Head of caudate nucleus (tissue), 42 donors: ENCODE measurements at places on chromosomes 6 and 20.

DNA sequence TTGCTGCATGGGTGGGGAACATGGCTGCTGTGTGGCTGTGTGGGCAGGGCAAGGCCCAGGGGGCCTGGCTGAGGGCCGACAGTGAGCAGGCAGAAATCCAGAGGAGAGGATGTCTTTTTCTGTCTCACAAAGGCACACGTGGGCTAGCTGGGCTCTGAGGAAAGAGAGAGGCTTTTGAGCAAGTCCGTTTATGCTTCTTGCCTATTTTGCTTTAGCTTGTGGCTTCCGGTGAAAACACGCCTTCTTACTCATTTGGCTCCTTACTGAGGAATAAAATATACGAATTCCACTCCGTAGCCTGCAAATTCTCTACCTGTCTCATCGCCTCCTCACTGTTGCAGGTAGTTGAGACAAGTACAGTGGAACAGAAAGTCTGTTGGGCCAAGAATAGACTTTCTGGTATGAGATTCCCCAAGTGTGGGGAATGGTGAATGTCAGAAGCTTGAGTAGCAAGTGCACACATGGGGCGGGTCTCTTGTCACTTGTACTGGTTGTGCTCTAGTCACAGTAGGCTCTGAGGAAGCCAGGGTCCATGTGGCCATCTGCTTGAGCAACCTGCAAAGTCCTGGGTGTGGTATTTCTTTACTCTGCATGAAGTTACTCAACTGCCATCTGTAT is 28.4 kb downstream of the WRNIP1 start:
- no peak for DNase-seq

DNA sequence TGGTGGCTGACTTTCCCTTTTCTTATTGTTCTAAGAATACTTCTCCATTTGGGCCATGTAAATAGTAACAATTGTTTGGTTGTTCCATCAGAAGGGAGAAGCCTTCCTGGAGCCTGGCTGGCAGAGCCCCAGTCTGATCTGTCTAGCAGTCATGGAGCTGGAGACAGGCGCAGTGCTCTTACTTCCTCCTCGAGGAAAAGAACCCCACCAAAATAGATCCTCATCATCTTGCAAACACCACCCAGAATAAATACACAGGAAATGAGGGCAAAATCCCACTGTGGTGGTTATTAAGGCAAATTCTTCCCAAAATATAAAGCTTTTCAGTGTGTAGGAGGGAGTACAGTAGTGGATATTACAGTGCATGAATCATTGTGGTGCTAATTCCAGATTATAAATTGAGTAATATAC is 195.1 kb upstream of the SGK1 start:
- peak; percentile 59 for DNase-seq

DNA sequence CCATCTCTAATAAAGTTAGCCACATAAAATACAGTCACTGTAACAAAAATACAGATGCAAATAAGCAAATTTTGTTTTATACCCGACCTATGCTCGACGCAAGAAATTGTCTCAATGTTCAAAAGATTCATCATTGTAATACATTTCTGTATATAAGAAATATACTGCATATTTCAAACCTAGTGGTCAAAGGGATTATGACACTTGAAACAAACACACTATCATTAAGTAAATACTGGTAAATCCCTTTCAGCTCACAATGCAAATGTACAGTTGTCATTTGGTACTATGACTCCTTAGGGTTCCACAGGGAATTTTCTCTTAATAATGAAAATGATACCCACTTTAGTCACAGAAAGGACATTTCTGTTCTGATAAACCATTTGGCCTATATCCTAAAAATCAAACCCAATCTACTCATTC is 2.2 kb downstream of the HIVEP2 start:
- DNase-seq = no peak

DNA sequence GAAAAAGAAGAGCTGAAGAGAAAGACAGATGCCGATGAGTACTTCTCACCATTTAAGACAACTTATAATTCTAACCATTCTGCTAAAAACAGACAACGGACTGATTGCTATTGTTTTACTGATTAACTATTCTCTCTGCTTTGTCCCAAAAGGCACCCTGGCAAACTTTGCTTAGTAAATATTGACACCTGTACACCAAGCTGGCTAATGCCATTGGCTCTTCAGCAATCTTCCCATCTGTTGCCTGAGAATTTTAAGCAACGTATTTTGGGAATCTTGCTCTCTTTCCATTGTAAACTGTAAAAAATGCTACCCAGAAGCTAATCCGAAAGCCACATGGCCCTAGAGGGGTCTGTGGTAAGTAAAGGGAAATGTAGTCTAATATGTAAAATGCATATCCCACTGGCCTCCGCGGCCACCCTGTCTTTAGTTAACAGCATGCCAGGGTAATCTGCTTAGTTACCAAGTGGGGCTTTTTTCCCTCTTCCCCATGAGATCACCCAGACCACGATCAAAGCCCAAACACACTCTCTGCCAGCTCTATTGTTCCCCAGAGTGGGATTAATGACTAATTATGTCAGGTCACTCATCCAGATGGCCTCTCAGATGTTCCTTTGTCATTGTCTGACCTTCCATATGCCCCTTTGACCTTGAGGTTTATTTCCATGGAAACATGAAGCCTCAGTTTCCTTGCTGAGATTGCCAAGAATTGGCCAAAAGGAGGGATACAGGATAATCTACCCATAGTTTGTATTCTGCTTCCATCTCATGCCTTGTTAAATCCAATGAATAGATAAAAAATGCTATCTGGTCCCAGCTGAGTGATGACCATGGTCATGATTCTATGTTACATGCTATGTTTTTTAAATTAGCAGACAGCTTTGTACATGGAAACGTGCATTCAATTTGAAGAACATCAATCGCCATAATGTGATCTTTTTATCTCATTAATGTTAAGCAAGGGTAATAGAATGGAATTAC is 216.4 kb upstream of the MCHR2 start:
- no peak for DNase-seq

- no peak for DNase-seq
Observed at GRCh38 chr20:3894796-3895195, 5.6 kb downstream of the PANK2 start.

DNA sequence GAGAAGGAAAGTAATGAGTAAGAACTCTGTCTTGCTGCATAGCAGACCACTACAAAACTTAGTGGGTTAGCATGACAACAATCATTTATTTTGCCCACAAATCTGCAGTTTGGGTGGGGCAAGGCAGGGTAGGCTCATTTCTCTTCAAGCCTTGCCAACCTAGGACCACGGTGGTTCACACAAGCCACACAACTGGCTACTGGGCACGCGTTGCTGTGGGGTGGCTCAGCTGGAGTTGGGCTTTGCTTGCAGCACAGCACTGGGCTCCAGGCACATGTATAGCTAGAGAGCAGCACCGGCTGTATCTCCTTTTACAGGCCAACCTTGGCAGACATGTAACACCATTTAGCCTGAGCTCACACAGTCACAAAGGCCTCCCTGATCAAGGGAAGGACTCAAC is 4.6 kb upstream of the NXT1 start:
- DNase-seq = no peak

- DNase-seq = no peak
Observed at GRCh38 chr20:47964149-47964548, 178.9 kb upstream of the SULF2 start.

- peak; percentile 46 for DNase-seq
Observed at GRCh38 chr6:117933471-117933870, 26.4 kb downstream of the SLC35F1 start.

GRCh38 chr6:7249946-7250643 is 62.9 kb downstream of the SSR1 start:
- no peak for DNase-seq

- no peak for DNase-seq
Observed at GRCh38 chr20:58985656-58986055, 4.6 kb downstream of the NELFCD start.

GRCh38 chr20:19528286-19529030 is 229.6 kb upstream of the RIN2 start:
- DNase-seq = no peak

- peak; percentile 56 for DNase-seq
Observed at GRCh38 chr6:153947808-153948447, 91.1 kb upstream of the OPRM1 start.

- no peak for DNase-seq
Observed at GRCh38 chr20:58614366-58614765, 36.7 kb upstream of the STX16 start.

GRCh38 chr6:34589140-34589539 is 33.0 kb upstream of the SPDEF start:
- no peak for DNase-seq

DNA sequence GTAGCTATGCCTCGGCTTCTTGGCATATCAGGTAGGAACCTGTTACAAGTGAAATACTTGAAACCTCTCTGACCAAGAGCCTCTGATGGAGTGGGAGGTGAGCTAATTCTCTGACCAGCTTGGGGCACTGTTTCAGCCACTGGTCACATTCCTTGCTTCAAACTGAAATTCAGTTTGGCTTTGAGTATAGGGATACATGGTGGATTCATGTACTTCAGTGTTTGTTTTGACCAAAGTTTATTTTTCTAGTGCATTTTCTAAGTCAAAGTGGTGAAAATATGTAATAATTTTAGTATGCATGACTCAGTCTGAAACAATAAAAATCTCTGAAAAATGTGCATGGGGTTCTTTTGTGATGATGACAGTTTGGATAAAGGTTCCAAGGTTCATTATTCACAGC is 18.6 kb downstream of the TTPAL start:
- DNase-seq = no peak

DNA sequence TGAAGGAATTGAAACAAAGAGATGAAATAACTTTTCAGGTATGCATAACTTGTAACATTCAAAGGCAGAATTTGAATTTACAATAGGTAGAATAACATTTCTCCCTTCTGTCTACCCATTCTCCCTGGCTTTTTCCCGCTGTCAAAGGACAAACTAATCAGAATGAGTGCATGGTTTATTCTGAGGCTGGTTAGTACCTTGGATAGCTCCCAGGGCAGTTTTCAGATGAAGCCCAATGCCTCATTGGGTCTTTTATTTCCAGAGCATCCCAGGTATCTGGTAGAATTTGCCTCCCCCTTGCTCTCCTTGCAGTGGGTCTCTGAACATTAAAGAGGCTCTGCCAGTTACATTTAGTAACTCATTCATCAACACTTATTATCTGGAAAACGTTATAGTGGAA is 665.5 kb downstream of the BCKDHB start:
- no peak for DNase-seq

- peak; percentile 60 for DNase-seq
Observed at GRCh38 chr6:166277018-166277417, 31.2 kb downstream of the PRR18 start.

DNA sequence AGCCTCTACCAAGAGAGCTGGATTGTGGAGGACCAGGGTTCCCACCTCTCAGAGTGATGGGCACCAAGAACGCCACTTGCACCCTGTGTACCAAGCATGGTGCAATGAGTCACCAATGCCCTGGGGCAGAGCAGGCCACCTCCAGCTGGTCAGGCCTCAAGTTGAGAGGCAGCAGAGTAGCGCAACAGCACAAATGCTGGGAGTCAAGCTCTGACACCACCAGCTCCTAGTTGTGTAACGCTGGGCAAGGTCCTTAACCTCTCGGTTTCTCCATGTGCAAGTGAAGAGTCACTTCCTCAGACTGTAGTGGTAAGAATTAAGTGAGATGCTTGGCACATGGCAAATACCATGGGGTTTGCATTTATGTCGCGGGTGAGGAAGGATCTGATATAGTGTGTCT is 25.6 kb downstream of the GFOD1 start:
- DNase-seq = no peak

GRCh38 chr6:119658917-119659316 is 309.4 kb upstream of the MAN1A1 start:
- DNase-seq = no peak

DNA sequence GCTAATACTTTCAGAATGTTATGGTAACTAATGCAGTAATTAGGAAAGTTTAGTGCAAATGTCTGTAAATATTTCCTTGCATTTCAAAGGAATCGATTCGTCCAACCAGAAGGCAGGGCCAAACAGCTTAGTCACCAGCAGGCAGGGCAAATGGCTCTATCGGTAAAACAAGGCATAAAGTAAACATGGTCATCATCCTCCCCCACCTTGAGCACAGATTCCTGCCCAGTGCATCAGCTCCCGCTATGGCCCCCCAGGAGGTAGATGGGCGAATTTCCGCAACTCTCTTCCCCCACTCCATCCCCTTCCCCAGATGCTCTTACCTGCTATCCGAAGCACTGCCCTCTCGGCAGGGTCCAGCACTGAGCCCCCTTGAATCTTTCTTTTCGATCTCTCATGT is 103.8 kb upstream of the BEND6 start:
- no peak for DNase-seq
